GM12878 (cell line): ENCODE measurements at places on chromosomes 1 and 21.

DNA sequence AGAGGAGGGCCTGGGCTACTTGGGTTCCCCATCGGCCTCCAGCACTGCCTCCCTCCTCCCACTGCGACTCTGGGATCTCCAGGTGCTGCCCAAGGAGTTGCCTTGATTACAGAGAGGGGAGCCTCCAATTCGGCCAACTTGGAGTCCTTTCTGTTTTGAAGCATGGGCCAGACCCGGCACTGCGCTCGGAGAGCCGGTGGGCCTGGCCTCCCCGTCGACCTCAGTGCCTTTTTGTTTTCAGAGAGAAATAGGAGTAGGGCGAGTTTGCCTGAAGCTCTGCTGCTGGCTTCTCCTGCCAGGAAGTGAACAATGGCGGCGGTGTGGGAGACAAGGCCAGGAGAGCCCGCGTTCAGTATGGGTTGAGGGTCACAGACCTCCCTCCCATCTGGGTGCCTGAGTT lies 24.4 kb downstream of the EIF2D start:
- DNase-seq = no peak

DNA sequence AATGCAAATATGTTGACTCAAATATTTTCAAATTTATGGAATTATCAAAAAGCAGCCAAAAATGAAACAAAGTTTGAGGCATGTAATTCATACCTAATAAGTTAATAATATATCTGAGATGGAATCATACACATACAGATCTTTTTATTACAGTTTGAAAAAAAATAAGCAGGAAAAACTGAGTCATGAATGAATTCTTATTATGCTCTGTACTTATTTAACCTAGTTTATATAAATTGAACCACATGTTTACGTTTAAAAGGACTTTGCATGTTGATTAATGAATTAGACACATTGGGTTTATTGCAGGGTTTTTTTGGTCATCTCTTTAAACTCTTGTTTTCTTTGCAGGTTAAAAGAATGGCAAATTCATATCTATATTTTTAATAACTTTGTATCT lies 40.9 kb downstream of the CMPK1 start:
- DNase-seq = no peak

GRCh38 chr1:6991266-6991665 lies 206.0 kb downstream of the CAMTA1 start:
- no peak for DNase-seq

DNA sequence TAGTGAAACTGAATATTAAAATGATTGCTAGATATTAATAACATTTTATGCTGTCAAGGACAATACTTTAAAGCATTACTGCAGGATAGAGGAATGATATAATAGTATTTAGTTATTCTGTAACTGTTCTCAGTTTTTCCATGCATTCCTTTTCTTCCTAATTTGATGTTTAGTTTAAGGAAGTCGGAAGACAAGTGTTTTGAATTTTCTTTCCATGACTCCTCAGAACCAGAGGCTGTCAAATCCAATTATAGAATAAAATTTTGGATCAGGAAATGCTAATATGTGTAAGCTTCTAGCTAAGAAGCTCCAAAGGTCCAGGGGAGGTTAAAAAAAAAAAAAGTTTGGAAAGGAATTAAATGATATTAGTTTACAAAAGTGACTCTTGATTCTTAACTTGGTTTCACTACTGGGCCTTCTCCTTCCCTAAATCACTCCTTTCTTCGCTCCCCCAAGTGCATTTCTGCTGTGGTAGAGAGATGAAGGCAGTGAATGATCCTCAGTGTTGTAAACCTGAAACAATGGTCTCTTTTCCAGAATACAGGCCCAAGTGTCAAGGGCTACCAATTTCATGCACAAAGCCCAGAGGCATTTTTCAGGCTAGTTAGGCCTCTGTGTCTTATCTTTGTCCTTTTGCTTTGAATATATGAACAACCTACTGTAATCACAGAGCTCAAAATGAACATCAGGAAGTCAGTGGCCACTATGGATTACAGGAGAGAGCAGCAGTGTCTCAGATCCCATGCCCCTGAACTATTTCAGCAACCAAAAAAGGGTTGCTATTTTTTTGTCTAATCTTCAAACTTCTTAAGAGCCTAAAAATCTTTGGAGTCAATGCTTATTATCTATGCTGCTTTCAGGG lies 6.2 kb downstream of the ADSS2 start:
- no peak for DNase-seq

DNA sequence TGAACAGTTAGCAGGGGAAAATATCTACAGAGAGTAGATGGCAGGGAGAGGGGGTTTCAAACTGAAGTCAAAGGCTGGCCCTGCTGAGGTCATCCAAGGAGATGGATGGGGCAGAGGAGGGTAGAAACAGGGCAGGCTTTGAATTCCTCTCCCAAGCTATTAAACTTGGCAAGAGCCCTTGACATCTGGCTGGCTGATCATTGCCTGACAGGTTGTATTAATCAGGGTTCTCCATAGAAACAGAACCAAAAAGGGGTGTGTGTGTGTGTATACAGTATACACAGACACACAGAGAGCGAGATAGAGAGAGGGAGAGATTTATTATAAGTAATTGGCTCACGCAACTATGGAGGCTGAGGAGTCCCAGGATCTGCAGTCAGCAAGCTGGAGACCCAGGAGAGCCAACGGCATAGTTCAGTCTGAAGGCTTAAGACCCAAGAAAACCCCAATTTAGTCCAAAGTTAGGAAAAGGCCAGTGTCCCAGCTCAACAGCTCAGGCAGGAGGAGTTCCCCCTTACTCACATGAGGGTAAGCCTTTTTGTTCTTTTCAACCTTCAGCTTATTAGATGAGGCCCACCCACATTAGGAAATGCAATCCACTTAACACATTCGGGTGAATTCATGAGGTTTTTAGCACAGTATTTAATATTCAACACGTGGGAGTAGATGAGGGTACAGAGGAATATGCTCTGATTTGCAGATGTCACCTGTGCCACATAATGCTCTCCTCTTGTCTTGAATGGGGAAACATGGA lies 46.7 kb upstream of the HAO2 start:
- no peak for DNase-seq

DNA sequence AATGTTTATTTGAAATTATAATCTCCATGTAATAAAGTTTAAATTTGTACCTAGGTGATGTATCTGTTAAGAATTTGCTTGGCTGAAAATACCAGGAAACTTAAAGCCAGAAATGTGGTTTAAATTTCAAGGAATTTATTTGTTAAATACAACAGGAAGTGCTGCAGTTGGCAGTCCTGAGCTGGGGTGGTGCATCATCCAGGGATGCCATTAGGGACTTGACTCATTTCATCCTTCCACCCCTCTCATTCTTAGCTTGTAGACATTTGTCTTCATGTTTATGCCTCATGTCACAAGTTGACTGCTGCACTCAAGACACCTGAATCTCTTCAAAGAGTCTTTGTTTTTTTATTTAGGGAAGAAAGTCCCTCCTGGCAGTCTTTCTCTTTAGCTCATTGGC lies 175.9 kb downstream of the LHX8 start:
- no peak for DNase-seq
